ENCODE measurements at places on chromosomes 1 and 21.

DNA sequence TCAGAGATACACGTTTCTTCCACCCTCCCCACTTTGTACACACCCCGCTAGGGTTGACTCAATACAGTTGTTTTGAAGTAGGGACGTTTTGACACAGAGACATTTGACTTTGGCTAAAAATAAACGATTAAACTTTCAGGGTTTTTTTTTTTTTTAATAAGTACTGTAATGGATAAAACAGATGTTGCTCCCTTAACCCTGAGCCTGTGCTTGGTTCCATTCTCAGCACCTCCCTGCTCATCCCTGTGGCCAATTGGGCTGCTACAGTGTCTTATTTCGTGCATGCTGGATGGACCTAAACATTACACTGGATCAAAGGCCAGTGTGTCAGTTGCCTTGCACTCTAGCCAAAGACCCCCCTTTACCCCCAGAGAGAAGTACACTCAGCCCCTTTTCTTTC lies 16.9 kb downstream of the GRHL3 start:
- DNase-seq: no peak

- DNase-seq: no peak
Measured at GRCh38 chr1:97721221-97721620, 199.6 kb downstream of the DPYD start.

- no peak for DNase-seq
Measured at GRCh38 chr1:20588634-20589225, at the start of gene CDA. Gene CDA, plus strand, starts transcription at chr1:20589097. Its CDS starts 33 bp downstream, at chr1:20589130.

GRCh38 chr1:220891224-220892085 lies 12.2 kb downstream of the HLX start:
- no peak for DNase-seq

- DNase-seq: no peak
Measured at GRCh38 chr1:86472152-86472551, 3.4 kb downstream of the CLCA1 start.

GRCh38 chr1:48908606-48909005 lies 131.9 kb upstream of the BEND5 start:
- no peak for DNase-seq

GRCh38 chr1:213519098-213519497 lies 468.1 kb downstream of the RPS6KC1 start:
- no peak for DNase-seq

GRCh38 chr21:9750341-9751086 lies 770.9 kb upstream of the TPTE start:
- no peak for DNase-seq

- no peak for DNase-seq
Measured at GRCh38 chr1:159989581-159989980, 35.5 kb upstream of the SLAMF9 start.
